ENCODE measurements at places on chromosomes 16 and 17. TPM values are rescaled to one million over a fixed set of nuclear protein-coding genes. Genes with fewer than 3 reads are reported as not detected.

Gene ABCC3
- 4.1 TPM for total RNA-seq

Gene SLC4A1
- total RNA-seq = not detected

Gene HOXB2
- 20.8 TPM for total RNA-seq

Gene KCNJ16
- total RNA-seq = not detected

Gene PIK3R5
- not detected for total RNA-seq

Gene LPO
- not detected for total RNA-seq

Gene RNF40
- total RNA-seq = 80.1 TPM

Gene IRX3
- total RNA-seq = not detected

Gene ASPHD1
- 8.1 TPM for total RNA-seq

Gene HEATR9
- total RNA-seq = not detected

Gene KRT32
- total RNA-seq = 0.18 TPM

Gene LSM12
- 50.2 TPM for total RNA-seq

Gene SERPINF2
- total RNA-seq = not detected

Gene SLC25A19
- total RNA-seq = 4.8 TPM

Gene MT3
- total RNA-seq = not detected

Gene TPPP3
- 3.2 TPM for total RNA-seq

Gene MED9
- total RNA-seq = 14.4 TPM

Gene SLC38A10
- 101 TPM for total RNA-seq

Gene EIF5A
- 1,002 TPM for total RNA-seq

Gene ALDH3A2
- total RNA-seq = 17.4 TPM
